ENCODE measurements at places on chromosomes 12 and 14.
A peak's percentile ranks its signal among the peaks of the same experiment; 100 is the strongest.

DNA sequence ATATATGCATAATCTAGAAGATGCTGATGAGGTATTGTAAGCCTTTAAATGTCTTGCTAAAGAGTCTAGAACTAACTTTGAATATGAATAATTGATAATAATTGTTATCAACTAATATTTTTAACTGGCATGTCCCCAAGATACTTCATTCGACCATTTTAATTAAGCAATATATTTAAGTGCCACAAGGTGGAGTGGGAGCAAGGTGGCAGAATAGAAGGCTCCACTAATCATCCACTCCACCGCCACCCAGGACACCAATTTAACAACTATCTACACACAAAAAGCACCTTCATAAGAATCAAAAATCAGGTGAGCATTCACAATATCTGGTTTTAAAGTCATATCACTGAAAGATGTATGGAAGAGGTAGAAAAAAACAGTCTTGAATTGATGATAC lies 409.6 kb downstream of the SEC23A start:
- DNase-seq: no peak

DNA sequence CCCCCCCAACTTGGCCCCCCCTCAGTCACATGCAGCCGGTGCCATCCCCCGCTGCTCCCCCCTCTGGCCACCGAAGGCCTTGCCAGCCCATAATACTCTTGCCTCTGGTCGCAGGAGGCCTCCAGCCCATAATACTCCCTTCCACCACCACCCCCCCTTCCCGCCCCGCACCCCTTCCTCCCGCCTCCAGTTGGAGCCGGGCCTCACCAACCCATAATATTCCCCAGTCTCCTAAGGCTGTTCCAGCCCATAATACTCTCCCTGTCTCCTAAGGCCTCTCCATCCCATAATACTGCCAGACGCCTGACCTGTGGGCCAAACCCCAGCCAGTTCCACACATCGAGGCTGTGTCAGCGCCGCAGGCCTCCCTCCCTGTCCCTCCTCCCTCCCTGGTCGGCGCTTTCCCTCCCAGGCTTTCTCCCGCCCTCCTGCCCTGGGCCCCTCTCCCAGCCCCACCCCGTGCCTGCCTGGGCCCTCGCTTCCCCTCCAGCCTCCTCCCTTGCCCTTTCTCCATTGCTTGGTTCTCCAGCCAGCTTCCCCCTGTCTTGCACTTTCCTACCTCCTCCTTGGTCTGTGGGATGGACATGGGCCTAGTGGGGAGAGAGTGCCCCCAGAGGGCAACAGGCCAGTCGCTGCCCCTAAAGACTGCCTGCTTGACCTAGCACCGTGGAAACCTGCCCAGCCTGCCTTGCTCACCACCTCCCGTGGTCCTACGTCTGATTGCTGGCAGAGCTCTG lies 6.8 kb upstream of the CHD4 start:
- DNase-seq: peak; percentile 97

- DNase-seq: no peak
Measured at GRCh38 chr14:34993426-34993825, 10.6 kb downstream of the SRP54 start.

GRCh38 chr12:52493172-52493571 lies at the start of gene KRT6A:
KRT6A (minus strand) TSS chr12:52493257; CDS start chr12:52493188, 69 bp downstream.
- DNase-seq: no peak

DNA sequence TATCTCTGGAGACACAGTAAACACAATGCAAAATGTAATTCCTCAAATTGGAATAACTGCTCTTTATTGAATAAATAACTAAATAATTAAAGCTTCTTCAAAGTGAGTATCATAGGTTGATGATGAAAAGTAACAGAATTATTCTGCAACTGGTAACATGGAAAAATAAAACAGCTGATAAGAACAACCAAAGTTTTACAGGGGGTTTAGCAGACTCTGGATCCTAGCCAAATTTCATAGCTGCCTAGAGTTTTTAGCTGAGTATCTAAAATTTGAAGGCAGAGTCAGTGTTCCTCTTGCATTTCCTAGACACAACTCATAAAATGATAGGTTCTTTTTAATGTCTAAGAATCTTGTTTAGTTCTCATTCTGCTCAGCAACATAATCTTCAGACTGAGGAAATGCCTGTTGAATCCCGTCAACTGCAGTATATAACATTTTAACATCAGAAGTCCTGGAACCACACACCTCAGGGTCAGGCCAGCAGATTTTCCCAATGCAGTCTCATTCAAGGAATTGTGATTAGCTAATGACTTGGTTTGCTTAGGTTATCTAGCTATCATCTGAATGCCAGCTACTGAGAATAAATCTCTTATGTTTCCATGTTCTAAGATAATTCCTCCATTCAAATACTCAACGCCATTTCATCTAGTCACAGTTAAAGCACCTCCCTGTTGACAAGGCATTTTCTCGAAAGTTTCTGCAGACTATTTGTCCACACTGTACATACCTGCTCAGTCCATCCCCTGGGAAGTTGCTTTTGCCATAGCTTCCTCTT lies 411.6 kb downstream of the BCAT1 start:
- no peak for DNase-seq

GRCh38 chr14:38217553-38217952 lies 9.8 kb downstream of the SSTR1 start:
- DNase-seq: no peak

DNA sequence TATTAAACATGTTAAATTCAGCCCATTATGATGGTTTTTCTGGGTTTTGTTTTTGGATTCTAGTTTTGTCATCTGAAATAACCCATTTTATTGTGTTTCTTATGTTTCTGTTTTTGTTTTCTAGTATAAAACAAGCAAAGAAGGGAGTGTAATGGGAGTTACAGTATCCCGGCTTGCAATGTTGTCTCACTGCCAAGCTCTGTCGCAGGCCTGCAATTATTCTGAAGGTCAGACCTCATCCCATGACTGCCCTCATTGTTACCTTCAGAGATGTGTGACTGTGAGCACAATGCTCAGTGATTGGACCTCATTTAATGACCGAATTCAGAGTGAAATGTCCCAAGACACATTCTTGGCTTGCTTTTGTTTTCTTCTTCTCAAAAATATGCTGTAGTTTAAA lies 73.0 kb upstream of the ATF1 start:
- peak; percentile 26 for DNase-seq

All from EH (cell line).